ENCODE measurements at places on chromosomes 3 and 15.

- DNase-seq = no peak
Measured at GRCh38 chr15:69855258-69856000, 242.3 kb downstream of the TLE3 start.

DNA sequence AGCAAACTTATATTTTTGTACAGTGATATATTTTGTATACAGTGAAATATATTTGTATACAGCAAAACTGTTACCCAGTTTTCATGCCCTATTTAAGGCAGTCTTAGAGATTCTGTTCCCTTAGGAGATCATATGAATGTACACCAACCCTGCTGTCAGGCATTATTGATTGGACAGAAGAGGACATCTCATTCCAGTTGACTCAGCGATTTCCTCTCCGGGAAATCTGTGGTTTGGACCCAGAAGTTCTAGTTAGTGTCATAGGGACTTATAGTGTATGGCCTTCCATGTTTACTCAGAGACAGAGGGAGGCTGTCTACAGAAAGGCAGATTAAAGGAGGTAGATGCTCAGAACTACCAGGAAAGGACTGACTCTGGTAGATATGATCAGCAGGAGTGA lies 318.8 kb upstream of the KCNMB2 start:
- DNase-seq = no peak

DNA sequence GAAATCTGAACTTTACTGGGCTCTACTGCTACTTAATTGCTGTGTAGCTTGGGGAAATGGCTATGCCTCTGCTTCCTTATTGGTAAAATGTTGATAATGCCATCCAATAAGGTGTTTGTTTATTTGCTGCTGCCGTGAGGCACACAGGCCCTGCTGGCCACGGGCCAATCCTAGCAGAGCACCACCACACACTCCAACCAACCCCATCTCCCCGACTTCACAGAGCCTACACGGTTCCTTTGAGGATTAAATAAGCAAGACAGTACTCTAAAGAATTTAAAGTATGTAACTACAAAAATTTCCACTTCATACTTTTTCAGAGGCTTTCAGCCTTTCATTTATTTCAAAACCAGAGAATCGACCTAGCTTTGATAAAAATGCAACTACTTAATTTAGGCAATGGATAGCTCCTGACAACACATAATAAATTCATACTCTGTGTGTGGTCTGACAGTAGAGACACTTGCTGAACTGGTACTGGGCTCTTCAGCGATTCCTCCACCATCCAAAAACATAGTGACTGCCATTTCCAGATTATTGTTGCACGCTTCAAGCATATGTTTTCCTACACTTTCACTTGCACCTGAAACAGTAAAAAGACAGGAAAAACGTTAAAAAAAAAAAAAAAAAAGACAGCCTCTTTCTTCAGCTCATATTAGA lies 25.3 kb downstream of the UBXN7 start:
- DNase-seq = peak; percentile 50

- DNase-seq = no peak
Measured at GRCh38 chr15:69532066-69532465, 79.4 kb downstream of the RPLP1 start.

Data from GM23338 (cell line).